ENCODE measurements at places on chromosomes 7 and 10. TPM values are rescaled to one million over a fixed set of nuclear protein-coding genes. Genes with fewer than 3 reads are reported as not detected.

CDHR1 gene
- under 0.01 TPM for total RNA-seq

MYH16 gene
- total RNA-seq: under 0.01 TPM

EBF3 gene
- not detected for total RNA-seq

CNPY1 gene
- not detected for total RNA-seq

HHEX gene
- total RNA-seq: 2.0 TPM

COL26A1 gene
- total RNA-seq: not detected

DENND2A gene
- under 0.01 TPM for total RNA-seq

CC2D2B gene
- 0.30 TPM for total RNA-seq

RNF148 gene
- total RNA-seq: not detected

PRSS37 gene
- not detected for total RNA-seq

UCN3 gene
- total RNA-seq: not detected

FKBP6 gene
- not detected for total RNA-seq

ZNF488 gene
- under 0.01 TPM for total RNA-seq

RHBDD2 gene
- 19.4 TPM for total RNA-seq

ANLN gene
- 6.2 TPM for total RNA-seq

MOGAT3 gene
- total RNA-seq: not detected

MSANTD7 gene
- 16.9 TPM for total RNA-seq

AGBL3 gene
- 0.89 TPM for total RNA-seq

TLL2 gene
- total RNA-seq: 0.60 TPM

ASZ1 gene
- not detected for total RNA-seq

SAMD9 gene
- 11.9 TPM for total RNA-seq

SPACDR gene
- 1.5 TPM for total RNA-seq
